ENCODE measurements at places on chromosomes 4 and X. TPM values are rescaled to one million over a fixed set of nuclear protein-coding genes. Genes with fewer than 3 reads are reported as not detected.

The RNF128 gene
- 1.5 TPM for total RNA-seq

The UGT2A3 gene
- not detected for total RNA-seq

The TSPAN7 gene
- not detected for total RNA-seq

The CENPI gene
- total RNA-seq: 18.1 TPM

The RTL5 gene
- 2.2 TPM for total RNA-seq
